ENCODE measurements at places on chromosomes 6 and 20.

- no peak for DNase-seq
These were observed 5.8 kb upstream of the CCN5 start for GRCh38 chr20:44709380-44709779.

- DNase-seq, result no peak
These were observed 900.7 kb downstream of the TFAP2A start for GRCh38 chr6:9514146-9514545.

- no peak for DNase-seq
These were observed 1.3 kb downstream of the DAAM2 start for GRCh38 chr6:39793516-39793915.

DNA sequence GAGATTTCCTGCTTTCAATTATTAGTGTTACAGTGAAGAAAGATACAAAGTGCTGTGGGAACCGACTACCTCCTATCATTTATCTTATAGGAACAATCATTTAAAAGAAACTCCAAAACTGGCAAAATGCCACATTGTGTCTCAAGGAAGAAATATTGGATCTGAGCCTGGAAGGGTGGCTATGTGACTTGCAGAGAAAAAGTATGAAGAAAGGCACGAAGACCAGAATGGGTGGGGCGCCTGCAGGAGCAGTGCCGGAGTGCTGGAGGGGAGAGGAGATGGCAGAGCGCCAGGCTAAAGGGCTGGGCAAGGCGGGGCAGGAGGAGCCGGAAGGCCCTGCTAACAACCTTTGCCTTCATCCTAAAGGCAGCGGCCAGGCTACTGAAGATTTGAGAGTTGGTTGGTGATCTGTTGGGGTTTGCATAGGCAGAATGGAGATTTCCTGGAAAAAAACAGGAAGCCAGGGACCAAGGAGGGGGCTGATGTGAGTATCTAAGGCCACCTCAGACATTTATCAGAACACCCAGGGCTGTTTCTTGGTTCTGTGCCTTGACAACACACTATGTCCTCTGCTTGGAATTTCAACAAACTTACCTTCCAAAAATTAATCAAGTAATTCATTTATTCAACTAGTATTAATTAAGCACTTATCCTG lies 125.6 kb downstream of the MAFB start:
- no peak for DNase-seq

GRCh38 chr6:53647462-53648094 lies 18.0 kb downstream of the KLHL31 start:
- no peak for DNase-seq

DNA sequence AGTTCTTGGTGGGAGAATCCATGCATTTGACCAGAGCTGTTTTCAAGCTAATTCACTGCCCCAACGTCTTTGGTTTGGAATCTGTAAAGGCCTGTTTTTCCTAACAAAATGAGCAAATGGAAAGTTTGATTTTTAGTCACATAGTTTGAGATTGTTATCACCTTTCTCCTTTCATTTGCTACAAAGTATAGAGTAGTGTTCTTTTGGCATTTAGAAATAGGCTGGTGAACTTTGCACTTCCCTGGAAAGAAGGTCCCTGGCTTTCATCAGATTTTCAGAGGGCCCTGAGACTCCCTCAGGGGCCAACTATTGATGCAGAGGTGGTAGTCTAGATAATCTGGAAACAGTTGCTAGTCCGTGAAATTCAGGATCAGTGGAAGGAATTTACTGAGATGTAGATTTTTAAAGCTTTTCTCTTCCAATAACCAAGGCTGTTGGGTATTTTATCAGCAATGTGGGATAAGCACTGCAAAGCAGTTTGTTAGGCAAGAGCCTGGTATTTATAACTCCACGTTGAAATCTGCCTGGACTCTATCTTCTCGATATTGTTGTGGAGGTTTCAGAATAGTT lies 1.7 kb downstream of the ARFGEF2 start:
- no peak for DNase-seq

GRCh38 chr6:129350278-129350677 lies 359.7 kb downstream of the ARHGAP18 start:
- no peak for DNase-seq

DNA sequence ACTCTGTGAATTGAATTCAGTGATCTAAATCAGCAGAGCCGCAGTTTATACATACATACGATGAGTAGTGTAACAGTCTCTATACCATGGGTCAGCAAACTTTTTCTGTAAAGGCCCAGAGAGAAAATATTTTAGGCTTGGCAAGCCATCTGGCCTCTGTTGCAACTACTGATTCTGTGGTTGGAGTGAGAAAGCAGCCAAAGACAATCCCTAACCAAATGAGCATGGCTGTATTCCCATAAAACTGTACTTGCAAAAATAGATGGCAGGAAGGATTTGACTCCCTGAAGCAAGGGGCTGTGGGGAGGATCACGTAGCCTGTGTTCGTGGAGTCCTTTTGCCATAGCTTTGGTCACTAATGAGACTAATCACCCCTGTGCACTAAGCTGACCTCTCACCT lies 17.9 kb upstream of the MOCS1 start:
- DNase-seq, result no peak

GRCh38 chr6:62681108-62681507 lies 395.1 kb upstream of the KHDRBS2 start:
- no peak for DNase-seq

DNA sequence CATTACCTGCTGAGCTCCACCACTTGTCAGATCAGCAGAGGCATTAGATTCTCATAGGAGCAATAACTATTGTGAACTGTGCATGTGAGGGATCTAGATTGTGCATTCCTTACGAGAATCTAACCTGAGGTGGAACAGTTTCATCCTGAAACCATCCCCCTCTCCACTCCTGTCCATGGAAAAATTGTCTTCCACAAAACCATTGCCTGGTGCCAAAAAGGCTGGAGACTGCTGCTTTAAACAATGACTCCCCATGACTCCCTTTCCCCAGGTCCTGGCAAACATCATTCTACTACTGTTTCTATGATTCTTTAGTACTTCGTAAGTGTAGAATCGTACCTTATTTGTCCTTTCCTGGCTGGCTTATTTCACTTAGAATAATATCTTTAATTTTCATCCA lies 9.7 kb upstream of the DYNLRB1 start:
- no peak for DNase-seq

GRCh38 chr6:6284221-6284966 lies 36.1 kb downstream of the F13A1 start:
- no peak for DNase-seq

DNA sequence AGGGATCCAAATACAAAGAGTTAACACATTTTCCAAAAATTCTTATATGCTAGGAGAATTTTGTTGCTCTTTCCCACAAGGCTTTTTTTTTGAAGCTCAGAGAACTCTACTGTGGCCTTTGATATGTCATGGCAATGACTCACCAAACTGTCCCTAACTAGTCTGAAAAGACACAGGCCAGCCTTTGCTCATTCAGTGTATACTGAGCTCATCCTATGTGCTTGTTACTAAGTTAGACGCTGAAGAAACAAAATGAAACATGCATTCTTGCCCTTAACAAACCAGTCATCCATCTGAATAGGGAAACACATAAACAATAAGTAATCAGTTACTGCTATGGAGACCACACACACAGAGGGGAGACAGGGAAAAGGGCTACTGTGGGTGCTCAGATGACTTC lies 291.8 kb downstream of the FOXC1 start:
- no peak for DNase-seq

GRCh38 chr6:140061110-140062042 lies 686.9 kb upstream of the CITED2 start:
- DNase-seq, result no peak

GRCh38 chr20:32535953-32536823 lies 48.9 kb downstream of the NOL4L start:
- no peak for DNase-seq

DNA sequence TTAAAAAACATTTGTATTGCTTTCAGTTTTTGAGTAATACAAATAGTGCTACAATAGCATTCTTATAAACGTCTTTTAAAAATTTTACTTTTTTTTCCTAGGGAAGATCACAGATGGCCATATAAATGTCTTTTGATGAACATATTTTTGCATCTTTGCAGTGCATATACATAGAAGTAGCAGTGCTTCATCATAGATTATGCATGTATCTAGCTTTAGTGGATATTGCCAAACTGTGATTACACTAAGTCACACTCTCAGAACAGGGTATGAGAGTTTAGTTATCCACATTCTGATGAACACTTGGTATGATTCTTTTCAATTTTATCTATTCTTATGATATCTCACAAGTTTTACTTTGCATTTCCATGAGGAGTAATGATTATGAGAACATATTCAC lies 99.8 kb upstream of the ASCC3 start:
- no peak for DNase-seq

DNA sequence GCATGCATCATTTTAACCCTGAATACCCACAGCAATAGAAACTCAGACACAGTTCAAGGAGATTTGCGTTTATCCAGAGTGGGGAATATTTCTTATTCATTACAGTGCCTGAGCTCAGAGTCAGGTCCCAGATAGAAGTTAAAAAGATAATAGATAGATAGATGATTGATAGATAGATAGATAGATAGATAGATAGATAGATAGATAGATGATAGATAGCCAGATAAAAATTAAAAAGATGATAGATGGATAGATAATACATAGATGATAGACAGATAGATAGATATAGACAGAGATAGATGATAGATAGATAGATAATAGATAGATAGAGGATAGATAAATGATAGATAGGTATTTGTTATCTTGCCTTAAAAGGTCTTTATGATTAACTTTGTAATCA lies 184.7 kb downstream of the MYLK4 start:
- DNase-seq, result no peak

GRCh38 chr6:123518441-123519188 lies 118.1 kb downstream of the TRDN start:
- no peak for DNase-seq

DNA sequence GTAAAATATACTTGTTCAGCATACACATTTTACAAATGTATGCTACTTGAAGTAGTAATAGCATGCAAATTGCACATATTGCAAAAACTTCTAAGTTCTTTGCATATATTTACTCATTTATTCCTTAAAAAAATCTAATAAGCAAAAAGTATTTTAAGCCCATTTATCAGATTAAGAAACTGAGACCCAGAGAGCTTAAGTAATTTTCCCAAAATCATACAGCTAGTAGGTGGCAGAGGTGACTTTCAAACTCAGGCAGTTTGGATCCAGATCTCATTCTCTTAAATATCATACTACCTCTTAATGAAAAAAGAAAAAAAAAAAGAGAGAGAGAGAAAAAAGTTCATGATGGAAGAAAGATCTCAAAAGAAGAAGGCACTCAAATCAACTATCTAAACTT lies 157.9 kb downstream of the RPS12 start:
- DNase-seq, result no peak

- DNase-seq, result no peak
These were observed 732 bp downstream of the CYP24A1 start for GRCh38 chr20:54172856-54173652.

GRCh38 chr20:45934046-45934585 lies 367 bp upstream of the PCIF1 start:
- peak; percentile 73 for DNase-seq

GRCh38 chr6:28719275-28719940 lies 193.7 kb downstream of the GPX5 start:
- DNase-seq, result peak; percentile 15

DNA sequence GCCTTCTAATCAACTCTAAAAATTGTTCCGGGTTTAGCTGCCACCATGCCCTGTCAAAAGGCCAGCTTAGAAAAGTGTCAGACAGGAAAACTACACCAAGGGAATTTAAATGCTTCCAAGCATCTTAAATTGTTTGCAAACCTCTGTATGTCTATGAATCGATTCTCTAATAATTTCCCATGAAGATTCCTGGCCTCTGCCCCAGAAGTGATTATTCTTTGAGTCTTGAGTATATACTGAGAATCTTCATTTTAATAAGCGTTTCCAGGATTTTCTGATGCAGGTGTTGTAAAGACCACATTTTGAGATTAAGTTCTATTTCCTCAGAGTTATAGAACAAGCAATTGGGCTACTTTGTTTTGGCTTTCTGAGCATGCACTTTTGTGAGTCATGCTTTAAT lies 471.8 kb upstream of the JAG1 start:
- no peak for DNase-seq

All from SW 1271 (cell line).